GM23248 (cell line): ENCODE measurements at places on chromosomes 1 and 21. TPM values are rescaled to one million over a fixed set of nuclear protein-coding genes. Genes with fewer than 3 reads are reported as not detected.
A peak's percentile ranks its signal among the peaks of the same experiment; 100 is the strongest.

DNA sequence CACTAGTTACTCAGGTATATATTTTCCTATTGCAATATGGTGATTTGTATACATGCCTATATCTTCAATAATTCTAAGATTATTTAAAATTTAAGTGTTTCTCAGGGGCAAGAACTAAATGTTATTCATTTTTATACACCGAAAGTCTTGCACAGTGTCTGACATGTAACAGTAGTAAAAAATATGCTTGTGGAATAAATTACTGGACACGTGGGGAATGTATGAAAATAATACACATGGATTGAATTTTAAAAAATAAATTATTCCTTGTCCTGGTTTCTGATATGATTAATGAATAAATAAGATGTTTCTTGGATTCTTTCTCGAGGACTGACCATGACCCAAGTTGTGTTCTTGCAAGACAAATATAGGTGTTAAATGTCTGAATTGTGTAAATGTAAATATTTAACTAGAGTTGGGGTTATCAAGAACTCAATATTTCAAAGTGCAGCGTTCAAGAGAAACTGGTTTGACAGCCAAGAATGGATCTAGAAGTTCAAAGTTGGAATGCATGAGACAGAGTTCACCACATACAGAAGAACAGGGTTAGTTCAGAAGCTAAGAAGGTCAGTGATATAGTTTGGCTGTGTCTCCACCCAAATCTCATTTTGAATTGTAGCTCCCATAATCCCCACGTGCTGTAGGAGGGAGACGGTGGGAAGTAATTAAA, 142.1 kb upstream of the SPAG17 start:
- DNase-seq, result no peak

GRCh38 chr1:97441966-97442365, 478.9 kb downstream of the DPYD start:
- DNase-seq, result no peak

DNA sequence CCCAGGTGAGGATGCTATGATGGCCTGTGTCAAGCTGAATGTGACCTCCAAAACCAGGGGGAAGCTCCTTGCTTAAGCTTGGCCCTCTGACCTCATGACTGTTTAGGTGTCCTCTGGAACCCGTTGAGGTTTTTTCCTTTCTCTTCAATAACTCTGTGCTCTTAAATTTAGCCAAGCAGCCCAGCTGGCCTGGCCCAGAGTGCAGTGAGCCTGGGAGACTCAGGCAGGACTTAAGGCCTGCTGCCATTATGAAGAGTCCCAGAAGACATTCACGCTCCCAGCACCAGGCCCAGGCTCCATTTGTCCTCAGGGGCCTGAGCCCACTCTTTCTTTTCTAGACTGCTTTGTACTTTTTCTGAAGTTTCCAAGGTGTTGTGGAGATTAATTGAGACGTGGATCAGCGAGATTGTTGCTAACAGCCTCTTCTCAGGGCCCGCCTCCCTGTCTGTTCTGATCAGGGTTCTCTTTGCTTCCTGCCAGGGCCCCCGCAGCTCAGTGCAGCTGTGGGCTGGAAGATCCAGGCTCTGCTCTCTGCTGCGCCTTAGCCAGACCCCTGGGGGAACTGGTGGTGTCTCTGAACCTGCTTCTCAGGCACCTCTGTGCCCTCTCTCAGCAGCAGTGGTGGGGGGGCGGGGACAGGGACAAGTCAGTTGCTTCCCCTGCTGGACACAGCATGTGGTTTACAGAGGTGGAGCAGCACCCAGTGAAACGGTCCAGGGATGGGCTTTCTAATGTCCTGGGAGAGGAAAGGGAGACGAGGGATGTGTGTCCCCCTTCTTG, 124.2 kb downstream of the GRIK3 start:
- no peak for DNase-seq

GRCh38 chr1:37032660-37033354, 1.5 kb downstream of the GRIK3 start:
- peak; percentile 6 for DNase-seq

GRCh38 chr1:59718989-59719360, 95.8 kb upstream of the HOOK1 start:
- DNase-seq, result no peak

DNA sequence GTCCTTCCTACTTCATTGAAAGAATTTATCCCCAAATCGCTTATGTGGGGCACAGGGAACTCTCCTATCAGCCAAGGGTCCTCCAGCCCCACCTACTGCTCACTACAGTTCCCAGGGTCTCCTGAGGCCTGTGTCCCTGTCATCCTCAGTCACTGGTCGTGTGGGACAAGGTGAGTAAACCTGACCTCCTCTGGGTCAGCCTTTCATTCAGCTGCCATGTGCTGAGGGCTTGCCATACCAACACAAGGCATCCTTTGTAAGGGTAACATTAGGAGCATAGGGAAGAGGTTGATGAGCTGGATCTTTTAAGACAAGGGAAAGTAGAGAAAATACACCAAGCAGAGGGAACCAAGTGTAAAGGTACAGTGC, 11.2 kb upstream of the SNAPIN start:
- no peak for DNase-seq

- peak; percentile 36 for DNase-seq
Measured at GRCh38 chr1:159989581-159989980, 35.5 kb upstream of the SLAMF9 start.

- DNase-seq, result peak; percentile 31
Measured at GRCh38 chr1:54254055-54254454, 54.1 kb downstream of the MRPL37 start.

DNA sequence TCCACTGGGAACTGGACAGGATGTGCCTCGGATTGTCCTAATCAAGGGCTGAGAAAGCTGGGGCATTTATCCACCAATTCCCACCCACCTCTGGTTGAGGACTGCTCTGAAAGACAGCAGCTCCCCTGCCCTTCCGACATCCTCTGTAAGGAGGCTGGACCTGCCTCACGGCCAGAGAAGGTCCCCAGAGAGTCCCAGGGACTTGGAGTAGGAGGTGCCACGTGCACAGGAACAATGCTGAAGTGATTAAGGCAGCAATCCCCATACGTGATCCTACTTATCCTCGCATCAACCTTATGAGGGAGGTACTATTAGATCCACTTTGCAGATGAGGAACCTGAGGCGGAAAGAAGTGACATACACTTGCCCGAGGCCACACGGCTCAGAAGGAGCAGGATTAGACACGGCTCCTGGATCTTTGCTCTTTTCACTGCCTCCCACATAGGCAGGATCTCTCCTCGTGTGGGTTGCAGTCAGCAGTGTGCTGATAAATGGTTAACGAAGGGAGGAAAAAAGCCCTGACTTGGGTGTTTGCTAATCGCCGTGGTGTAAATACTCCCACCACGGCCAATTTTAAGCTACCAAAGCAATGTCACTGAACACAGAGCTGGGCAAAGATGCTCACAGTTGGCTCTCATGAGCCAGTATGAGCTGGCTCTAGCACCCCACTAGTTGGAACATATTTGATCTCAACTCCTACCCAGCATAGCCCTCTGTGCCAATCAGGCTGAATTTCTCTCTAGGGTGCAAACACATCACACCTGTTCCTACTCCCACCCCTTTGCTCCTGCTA, 18.6 kb upstream of the LDLRAP1 start:
- DNase-seq, result no peak

DNA sequence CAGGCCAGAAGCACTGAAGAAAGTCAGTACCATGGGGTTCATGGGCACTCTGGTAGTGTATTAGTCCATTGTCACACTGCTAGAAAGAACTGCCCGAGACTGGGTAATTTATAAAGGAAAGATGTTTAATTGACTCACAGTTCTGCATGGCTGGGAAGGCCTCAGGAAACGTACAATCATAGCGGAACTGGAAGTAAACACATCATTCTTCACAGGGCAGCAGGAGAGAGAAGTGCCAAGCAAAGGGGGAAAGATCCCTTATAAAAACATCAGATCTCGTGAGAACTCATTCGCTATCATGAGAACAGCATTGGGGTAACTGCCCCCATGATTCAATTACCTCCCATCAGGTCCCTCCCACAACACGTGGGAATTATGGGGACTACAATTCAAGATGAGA, 20.2 kb upstream of the ROR1 start:
- no peak for DNase-seq

GRCh38 chr21:33844890-33845205, 70.8 kb downstream of the ATP5PO start:
- DNase-seq, result no peak

- peak; percentile 82 for DNase-seq
Measured at GRCh38 chr1:162878000-162878596, 17.1 kb upstream of the CCDC190 start.

DNA sequence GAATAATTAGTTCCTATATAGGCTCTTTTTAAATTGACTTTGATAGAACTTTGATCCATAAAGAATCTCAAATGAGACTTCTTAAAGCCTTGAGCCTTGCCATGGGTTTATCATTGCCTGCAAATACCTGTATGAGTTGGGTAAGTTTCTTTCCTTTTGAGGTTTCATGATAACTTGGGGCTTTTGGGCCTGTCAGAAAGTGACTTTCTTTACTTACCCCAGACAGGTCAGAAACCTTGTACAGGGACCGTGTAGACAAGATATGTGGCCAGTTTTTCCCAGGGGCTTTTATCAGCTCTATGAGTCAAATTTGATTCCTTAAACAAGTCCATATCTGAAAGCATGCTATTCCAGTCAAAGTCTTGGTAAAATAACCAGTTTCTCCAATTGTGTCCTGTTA, 17.3 kb downstream of the KCTD3 start:
- DNase-seq, result no peak

DNA sequence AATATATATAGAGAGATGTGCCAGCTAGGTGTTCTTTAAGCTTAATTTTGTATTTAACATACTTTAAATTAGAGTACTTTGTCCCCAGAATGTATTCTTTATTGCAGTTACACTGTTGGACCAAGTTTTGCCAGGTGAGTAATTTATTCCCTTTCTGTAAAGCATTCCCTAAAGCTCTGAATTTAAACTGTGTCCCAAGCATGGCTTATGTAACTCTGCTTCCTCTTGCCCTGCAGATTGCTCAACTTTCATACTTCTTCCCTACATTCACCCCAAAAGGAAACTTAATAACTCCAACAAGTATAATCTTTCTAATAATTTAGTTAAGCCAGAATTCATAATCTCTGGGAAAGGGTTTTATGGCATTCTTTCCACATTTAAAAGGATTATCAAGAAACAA, 5.6 kb downstream of the LYPLAL1 start:
- DNase-seq, result peak; percentile 63

- DNase-seq, result no peak
Measured at GRCh38 chr1:225768662-225769426, 8.8 kb upstream of the SRP9 start.

The FCRL5 gene
- not detected in 2 replicates for total RNA-seq

The VWA5B1 gene
- not detected in 2 replicates for total RNA-seq

The LENEP gene
- total RNA-seq, result not detected in 2 replicates

The UBL4B gene
- not detected in 2 replicates for total RNA-seq

The CCT3 gene
- 248 and 307 TPM in 2 replicates for total RNA-seq
